ENCODE measurements at places on chromosomes 5 and 9. TPM values are rescaled to one million over a fixed set of nuclear protein-coding genes. Genes with fewer than 3 reads are reported as not detected.

GRCh38 chr5:17269201-17269600, 51.8 kb downstream of the BASP1 start:
- no peak for DNase-seq

DNA sequence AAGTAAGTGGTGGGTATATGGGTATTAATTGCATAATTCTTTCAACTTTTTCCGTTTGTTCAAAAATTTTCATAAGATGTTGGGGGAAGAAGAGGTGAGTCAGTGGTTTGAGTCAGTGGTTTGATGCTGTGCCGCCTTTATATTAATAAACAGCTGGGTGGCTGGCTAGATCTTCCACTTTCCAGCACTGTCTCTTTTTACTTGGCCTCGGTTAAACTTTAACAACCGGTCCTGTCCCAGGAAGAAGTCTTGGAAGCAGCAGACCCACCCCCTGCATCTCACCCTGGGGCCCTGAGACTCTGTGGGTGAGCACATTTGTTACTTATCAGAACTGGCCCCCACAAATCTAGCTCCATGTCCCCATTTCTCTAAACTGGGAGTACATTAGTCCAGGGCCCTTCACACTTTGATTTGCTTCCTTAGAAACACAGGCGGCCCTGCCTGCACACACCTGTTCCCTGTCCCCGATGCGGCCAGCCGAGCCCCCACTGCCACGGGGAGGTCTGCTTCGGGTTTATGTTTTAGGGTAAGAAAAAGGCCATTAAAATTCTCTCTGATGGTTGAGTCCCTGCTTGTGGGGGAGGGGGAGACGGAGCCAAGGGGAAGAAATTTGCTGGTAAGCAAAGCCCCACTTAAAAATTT, 90.7 kb downstream of the PTCH1 start:
- no peak for DNase-seq

- DNase-seq, result no peak
These were observed 233.6 kb downstream of the CRB2 start for GRCh38 chr9:123589361-123590239.

The IL3 gene
- not detected for polyA plus RNA-seq

DNA sequence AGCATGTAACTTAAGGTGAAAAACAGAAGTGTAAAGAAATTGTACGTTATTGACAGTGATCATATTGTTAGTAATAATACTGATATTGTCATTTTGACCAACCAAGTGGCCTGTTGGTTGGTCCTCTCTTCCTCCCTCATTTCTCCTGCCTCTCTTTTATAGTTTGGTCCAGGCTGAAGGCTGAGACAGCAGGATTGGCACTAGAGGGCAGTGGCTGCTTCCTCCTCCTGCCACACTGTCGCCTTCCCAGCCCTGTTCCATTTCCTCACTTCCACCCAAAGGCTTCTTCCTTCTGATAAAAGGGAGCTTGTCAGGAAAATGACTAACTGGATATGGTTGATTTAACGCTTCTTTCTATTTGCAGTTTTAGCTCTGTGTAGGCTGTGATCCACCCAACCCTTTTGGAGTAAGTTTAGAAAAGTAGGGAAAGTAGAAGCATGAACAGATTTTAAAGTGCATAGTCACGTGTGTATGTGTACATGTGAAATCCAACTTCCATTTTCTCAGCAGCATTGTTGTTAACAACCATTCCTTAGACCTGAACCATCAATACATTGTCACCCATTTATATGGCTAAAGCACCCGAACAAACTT, 35.6 kb downstream of the PTCD2 start:
- no peak for DNase-seq

All from left renal cortex interstitium (tissue), 4 donors.